ENCODE measurements at places on chromosomes 2 and 18. TPM values are rescaled to one million over a fixed set of nuclear protein-coding genes. Genes with fewer than 3 reads are reported as not detected.

GRCh38 chr18:50286391-50287027, 983 bp downstream of the CXXC1 start:
- no peak for DNase-seq

- no peak for DNase-seq
Observed at GRCh38 chr2:127032621-127033020, 74.3 kb downstream of the BIN1 start.

GRCh38 chr2:69985688-69986087, 24.3 kb upstream of the ASPRV1 start:
- no peak for DNase-seq

Gene COLEC11
- total RNA-seq: 2.4 TPM

Gene DCDC2C
- not detected for total RNA-seq

All from ureter (tissue), 1 donor.